Amygdala (tissue), 56 donors: ENCODE measurements at places on chromosomes 11 and 22.

DNA sequence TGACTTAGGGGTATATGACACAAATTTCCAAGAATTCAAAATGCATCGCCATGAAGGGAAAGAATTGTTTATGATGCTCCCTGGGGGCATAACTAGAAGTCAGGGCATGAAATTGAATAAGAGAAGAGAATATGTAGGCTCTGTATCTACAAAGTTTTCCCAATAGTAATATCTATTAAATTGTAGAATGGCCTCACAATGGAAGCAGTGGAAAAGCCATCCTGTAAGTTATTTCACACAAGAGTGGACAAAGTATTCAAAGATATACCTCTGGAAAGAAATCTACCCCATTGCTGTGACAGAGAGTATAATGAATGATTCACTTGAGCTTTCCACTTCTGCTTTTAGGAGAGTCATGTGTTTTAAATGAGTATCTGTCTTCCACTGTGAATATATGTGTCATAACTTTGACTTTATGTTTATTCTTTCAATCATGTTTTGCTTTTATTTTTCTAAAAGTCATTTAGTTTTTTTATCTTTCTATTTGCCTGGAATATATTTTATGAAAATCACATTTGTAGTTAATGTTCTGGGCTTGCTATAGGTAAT, 65.7 kb upstream of the DDI1 start:
- no peak for DNase-seq

GRCh38 chr11:44556735-44557409, 8.6 kb upstream of the CD82 start:
- DNase-seq = peak; percentile 54

- no peak for DNase-seq
Observed at GRCh38 chr11:6667733-6668374, 12.2 kb upstream of the DCHS1 start.

GRCh38 chr22:44137415-44137814, 43.3 kb upstream of the PARVG start:
- no peak for DNase-seq

- DNase-seq = no peak
Observed at GRCh38 chr22:44260216-44261035, 52.3 kb downstream of the SHISAL1 start.

DNA sequence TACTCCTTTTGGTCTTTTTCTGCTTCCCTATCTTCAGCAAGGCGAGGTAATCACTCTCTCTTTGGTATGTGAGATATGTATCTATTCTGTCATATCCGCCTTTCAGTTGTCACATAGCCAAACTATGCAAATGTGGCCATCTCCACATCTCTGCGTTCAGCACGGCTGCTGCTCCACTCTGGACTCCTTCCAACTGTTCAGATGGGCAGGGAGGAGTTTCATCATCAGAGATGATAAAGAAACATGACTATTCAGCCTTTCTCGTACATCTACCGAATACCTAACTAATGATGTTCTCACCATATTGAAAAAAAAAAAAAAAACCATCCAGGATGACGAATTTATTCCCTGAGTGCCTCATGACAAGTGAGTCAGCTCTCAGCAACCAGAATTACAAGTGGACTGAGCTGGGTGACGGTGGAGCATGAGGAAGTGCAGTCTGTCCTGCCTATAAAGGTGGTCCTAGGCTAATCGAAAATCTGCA, 899.6 kb downstream of the OPCML start:
- no peak for DNase-seq
